ENCODE measurements at places on chromosomes 3 and 15.

- DNase-seq = no peak
Observed at GRCh38 chr3:118692416-118692815, 342.2 kb downstream of the IGSF11 start.

DNA sequence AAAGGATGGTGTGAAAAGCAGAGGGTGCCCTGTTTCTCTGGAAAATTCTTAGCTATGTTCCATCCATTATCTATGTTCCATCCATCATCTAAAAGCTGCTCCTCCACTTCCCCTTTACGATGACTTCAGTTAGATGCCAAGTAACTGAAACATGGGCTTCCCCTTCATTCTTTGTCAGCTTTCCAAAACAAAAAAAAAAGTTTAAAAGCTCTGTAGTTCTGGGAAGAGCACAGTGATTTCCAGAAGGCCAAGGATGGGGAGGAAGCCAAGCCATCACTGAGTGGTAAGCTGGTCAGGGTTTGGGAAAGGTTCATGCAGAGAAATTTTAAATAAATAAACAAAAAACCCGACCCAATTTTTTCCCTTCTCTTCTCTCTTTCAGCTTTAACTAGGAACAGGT lies 111.5 kb downstream of the CFAP44 start:
- no peak for DNase-seq

DNA sequence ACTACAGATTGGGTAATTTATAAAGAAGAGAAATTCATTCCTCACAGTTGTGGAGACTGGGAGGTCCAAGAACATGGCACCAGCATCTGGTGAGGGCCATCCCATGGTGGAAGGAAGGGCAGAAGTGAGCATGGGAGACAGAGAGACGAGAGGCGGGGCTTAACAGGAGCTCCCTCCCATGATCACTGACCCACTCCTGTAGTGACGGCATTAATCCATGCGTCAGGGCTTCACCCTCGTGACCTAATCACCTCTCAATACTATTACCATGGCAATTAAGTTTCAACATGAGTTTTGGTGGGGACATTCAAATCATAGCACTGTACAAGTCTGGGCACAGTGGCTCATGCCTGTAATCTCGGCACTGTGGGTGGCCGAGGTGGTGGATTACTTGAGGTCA lies 17.1 kb downstream of the RPL32 start:
- no peak for DNase-seq

DNA sequence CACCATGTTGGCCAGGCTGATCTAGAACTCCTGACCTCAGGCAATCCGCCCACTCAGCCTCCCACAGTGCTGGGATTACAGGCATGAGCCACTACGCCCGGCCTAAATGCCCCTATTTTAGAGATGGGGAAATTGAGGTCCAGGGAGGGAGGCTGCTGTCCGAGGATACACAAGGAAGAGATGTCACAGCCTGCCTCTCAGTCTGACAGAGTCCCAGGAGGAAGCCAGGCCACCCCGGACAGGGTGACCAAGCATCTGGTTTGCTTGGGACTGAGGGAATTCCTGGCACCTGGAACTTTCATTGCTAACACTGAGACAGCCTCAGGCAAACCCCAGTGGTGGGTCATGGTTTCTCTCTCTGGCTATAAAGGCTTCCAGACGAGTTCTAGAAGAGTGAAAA lies 30.6 kb upstream of the ADAMTS7 start:
- DNase-seq = no peak

DNA sequence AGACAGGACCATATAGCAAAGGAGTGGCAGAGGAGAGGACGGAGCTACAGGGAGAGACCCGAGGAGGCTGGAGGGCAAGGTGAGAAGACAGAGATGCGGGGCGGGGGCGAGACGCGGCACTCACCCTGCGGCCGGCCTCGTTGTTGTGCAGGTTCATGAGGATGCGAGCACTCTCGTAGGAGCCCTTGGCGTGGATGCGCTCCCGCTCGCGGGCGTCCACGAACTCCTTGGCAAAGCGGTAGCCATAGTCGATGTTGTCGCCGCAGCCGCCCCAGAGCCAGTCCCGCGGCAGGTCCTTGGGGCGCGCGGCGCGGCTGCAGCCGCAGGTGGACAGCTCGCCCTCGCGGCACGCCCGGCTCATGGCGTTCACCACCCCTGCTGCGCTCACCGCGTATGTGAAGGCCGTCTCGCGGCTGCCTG lies 12.9 kb downstream of the WNT5A start:
- no peak for DNase-seq

DNA sequence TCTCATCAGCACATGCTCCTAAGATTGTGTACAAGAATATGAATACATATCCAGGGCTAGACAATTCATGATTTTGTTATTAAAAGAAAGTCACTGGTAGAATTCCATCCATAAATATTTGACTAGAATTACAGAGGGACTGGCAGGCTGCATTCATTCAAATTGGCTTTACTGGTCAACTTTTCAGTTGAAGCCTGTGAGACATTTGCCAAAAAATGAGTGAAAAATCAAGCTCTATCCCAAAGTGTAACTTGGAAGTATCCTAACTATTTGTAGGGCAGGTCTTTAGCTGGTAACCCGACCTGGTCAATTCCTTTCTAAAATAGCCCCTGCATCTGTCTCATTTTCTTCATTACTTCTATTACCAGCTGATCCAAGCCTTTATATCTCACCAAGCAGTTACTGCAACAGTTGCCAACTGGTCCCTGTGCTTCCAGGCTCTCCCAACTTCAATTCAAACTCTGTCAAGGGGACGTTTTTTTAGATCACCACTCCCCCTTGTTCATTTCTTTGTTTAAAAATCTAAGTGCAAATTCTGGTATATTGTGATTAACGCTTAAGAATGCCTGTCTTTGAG lies 173.1 kb upstream of the TBL1XR1 start:
- DNase-seq = no peak

DNA sequence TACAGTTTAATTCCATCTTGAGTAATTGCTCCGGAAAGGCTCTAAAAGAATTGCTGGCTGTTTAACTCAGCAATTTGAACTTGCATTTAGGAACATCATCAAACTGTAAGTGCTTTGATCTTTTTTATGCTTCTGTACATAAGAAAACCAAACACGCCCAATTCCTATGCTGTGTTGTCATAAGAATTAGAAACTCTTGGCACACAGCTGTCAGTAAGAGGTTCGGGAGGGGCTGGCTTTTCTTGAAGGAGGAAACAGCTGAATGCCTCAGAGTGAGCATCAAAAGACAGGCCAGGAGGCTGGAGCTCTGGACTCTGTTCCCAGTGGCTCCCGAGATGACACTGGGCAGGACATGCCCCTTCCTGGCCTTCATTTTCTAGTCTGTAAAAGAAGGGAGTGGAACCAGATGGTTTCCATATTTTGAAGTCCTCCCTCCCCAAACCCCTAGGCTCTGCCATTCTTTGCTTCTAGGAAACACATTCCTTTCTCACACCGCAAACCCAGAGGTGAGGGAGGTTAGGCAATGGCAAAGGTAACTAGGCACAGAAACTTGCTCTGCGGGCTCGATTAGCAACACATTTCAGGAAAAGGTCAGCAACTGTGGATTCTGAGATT lies 73.7 kb upstream of the DLG1 start:
- peak; percentile 80 for DNase-seq

DNA sequence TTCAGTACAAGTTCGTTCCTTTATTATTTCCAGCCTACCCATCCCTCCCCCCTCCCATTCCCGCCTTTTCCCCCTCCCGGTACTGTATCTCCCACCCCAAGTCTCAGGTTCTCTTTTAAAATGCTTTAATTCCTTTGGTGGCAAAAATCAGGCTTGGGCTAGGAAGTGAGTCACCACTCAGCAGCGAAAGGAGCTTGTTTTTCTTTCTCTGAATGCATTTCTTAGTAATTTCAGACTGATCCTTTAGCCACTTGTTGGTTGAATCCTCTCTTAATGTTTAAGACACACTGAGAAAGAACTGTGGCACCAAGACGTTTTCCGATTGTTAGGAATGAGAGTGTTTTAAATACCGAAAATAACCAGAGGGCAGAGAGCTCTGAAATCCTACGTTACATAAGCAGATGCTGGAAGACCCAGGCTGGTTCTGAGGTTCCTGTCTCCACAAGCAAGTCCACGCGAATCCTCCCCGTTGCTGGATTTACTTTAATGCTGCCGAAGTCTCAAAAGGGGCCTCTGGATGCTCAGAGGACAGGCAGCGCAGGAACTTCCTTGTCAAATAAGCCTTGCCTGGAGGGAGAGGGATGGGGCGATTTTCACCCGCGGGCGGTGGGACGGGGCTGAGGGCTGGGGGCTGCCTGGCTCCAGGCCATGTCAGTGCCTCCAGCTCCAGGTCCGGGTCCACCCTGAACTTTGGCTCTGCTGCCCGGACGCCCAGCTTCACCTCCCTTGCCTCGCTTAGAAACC lies 854 bp upstream of the COL8A1 start:
- peak; percentile 90 for DNase-seq

GRCh38 chr3:64166584-64167162 lies 58.6 kb downstream of the PRICKLE2 start:
- peak; percentile 21 for DNase-seq

DNA sequence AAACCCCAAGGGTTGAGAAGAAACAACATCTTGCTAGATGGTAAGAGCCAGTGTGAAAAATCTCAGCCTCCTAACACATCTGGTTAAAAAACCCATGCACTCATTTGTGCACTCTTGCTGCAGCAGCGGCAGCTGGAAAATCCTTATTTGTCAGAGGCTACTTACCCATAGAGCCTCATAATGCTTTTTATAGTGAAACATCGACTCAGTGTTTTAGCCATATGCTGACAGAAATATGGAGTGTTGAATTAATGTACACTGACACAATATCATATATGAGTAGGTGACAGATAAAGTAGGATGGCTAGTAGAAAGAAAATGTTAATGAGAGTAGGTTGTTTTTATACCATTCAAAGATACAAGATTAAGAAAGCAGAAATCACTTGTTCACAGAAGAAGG lies 13.0 kb downstream of the SLC9A9 start:
- no peak for DNase-seq

- no peak for DNase-seq
Observed at GRCh38 chr15:87420017-87420416, 836.5 kb downstream of the NTRK3 start.

DNA sequence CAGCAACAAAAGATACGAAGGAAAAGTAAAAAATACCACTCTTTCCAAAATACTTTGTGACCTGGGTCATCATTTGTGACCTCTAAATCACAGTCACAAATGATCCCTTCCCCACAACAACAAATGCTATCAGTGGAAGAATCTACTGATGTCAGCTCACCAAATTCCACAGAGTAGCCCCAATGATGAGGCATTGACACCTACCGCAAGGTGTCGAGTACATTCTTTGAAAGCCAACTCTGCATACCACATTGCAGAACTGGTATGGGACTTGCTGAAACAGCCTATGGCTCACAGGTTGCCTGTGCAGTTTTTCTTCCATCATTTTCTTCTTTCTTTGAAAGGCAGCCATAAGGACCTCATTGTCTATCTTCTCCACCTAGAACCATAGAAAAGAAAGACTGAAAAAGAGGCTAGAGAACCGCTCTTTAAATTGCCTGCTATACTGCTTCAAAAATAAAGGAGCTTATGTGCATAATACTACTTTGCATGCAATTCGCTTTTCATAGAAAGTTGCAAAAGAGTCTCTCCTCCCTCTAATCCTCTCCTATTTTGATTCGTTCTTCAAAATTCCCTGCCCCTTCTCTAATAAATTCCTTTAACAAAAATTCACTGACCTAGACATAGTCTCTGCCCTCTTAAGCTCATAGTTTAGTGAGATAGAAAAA lies 21.4 kb upstream of the KPNA1 start:
- no peak for DNase-seq

- no peak for DNase-seq
Observed at GRCh38 chr3:33956206-33956605, 157.8 kb downstream of the PDCD6IP start.

GRCh38 chr3:47227678-47228077 lies 54.9 kb downstream of the KIF9 start:
- DNase-seq = no peak

Data from HT1080 (cell line).